RKO (cell line): ENCODE measurements at places on chromosomes 12 and 14.

DNA sequence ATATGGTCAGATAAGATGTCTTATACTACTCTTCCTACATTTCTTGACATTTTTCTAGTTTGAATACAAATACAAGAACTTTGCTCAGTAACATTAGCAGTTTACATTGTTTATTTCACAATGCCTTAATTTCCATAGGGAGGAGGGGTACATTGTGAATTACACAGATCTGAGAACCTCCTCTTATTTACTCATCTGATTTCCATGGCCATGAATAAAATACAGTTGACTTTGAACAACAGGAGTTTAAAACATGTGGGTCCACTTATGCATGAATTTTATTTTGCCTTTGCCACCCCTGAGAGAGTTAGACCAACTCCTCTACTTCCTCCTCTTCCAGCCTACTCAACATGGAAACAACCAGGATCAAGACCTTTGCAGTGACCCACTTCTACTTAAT is 67.7 kb downstream of the MGST1 start:
- no peak for DNase-seq

- DNase-seq = peak; percentile 40
These were observed at the start of gene AKAP5 for GRCh38 chr14:64465191-64465822. AKAP5 (plus strand) TSS chr14:64465499; CDS start chr14:64468395, 2,896 bp downstream.

- no peak for DNase-seq
These were observed 28.3 kb downstream of the NPC2 start for GRCh38 chr14:74464785-74465184.

GRCh38 chr12:131242741-131243496 is 289.2 kb downstream of the ADGRD1 start:
- DNase-seq = peak; percentile 60

DNA sequence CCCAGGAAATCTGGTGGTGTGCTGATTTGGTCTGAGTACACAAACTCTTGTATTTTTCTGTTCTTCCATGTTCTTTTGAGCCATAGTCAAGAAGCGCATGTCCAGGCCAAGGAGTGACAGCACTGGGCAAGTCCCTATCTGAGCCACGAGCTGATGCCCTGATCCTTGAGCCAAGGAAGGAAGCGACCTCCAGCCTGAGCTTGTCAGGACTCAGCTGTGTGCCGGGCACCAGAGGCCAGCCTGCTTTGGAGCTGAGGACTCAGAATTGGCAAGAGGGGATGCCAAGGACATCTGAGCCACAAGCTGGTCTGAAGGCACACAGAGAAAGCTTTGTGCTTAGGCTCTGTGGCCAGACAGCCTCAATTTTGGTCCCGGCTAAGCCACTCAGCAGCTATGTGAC is 52.6 kb downstream of the GALNT16 start:
- no peak for DNase-seq

GRCh38 chr14:56085471-56085870 is 32.7 kb upstream of the PELI2 start:
- peak; percentile 9 for DNase-seq

DNA sequence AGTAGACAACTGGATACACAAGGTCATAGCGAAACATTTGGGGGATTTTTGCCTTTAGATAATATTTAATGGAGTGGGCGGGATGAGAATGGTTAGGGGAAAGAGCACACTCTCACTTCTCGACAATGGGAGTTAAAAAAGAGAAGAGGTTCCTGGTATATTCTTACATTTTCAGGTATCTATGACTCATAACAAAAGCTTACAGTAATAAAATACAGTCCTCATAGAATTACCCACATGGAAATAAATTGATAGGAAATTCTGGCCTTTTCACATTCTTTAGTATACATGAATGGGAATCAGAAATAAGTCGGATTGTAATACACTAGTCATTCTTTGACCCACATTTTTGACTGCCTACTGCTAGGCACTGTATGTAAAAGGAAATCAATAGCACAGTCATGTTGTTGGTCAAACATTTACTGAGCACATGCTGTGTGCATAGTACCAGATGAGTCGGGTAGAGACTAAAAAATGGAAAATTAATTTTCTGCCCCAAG is 8.2 kb upstream of the CRADD start:
- no peak for DNase-seq

DNA sequence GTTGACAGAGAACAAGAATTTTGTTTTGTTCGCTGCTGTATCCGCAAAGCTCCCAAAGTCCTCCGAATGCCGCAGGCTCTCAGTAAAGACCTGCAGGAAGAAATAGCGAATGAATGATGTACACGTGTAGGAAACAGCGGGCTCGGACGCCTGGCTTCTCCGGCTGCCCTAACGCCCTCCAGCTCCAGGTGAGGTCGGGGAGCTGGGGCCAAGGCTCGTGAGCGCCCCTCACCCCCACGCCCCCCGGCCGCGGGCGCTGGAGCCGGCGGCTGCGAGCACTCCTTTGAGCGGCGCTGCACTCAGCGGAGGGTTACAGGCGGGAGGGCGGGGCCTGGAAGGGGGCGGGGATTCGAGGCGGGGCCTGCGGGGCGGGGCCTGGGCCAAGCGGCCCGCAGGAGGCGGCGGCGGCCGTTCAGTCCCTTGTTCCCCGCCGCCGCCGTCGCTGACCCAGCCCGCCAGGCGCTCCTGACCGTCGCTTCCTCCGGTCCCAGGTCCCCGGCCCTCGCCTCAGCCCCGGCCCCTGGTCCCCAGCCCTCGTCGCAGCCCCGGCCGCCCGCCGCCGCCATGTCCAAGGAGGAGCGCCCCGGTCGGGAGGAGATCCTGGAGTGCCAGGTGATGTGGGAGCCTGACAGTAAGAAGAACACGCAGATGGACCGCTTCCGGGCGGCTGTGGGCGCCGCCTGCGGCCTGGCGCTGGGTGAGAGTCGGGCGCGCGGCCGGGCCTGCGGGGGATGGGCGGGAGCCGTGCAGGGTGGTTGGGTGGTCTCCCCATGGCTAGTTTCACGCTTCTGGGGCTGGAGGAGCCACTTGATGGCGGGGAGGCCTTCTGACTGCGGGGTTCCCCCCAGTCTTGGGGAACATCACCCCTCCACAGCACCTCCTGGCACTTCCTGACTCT is at the start of gene AACS:
AACS (plus strand) TSS at position 415 of the 898 bp plus-strand sequence; CDS start at position 565, 150 bp downstream.
- peak; percentile 78 for DNase-seq

DNA sequence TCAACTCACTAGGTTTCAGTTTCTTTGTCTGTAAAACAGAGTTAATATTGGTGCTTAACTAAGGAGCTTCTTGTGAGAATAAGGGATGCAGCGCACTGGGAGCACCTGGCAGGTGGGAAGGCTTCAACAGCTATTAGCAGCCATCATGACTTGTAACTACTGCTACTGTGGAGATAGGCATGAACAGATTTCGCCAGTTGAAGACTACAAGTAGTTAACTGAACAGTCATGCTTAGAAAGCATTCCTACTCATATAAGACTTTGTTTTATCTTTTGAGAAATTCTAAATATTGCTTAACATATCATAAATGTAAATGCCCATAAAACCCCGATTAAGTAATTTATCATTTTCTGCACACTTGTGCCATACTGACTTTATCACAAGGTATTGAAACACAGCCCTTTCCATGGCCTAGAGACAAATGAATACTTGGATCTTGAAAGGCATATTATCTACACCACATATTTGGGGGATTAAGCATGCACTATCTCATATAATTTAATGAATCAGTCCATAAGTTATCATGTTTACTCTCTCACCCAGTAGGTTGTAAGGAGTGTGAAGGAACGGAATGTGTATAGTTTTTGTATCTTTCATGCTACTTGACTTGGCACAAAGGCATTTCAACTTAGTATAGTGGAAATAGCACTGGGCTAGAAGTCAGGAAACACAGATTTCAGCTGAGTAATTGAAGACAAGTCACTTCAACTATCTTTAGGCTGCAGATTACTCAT is 16.1 kb downstream of the NTN4 start:
- DNase-seq = no peak

DNA sequence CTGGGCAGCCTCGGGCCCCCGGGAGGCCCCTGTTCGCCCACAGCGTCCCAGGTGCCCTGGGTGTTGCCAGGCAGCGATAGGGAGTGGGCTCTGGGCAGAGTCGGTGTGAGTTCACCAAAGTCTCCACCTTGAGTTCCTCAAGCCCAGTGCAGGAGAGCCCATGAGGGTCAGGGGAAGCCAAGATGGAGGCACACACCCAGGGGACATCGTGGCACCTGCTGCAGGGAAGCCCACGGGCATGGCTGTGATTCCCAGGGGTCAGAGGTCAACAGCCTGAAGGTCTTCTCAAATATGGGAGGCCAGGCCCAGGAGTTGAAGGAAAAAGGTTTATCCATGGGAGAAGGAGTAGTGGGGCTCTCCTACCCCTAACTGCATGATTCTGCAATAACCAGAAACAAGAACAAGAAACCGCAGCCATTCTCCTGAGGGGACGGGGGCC is 148.8 kb downstream of the ADGRD1 start:
- no peak for DNase-seq

DNA sequence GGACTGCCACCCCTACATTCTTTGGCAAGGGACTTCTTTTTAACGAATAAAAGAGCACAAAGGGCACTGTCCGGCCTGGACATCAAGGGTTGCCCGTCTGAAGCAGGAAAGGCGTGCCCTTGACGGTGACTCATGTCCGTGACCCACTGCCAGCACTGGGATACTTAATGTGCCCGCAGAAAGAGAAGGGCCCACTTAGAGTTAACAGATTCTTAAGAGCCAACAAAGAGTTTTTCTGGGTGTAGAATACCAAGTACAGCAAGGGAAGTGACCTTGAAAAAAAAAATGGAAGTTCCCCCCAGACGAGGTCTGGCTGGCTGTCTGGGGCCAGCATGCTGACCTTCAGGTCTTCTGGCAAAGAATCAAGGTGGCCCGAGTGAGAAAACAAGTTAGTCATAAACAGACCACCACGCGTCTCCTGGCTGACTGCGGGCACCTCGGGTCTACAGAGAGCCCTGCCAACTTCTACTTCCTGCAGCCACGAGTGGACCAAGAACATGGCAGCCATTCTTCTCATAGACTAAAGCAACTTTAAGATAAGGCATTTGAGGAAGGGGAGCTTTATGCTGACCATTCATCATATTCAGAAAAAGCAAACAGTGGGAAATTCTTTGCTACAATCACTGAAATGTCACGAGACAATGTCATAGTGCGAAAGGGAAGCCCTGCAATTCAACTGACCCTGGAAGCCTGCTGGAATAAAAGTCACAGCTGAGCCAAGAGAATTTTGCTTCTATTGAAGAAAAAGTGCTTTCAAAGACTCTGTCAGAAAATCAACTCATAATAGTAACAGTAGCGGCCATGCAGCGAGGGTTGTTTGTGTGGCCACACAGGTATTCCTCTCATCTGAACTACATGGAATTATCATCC is 10.5 kb upstream of the SELPLG start:
- DNase-seq = no peak

DNA sequence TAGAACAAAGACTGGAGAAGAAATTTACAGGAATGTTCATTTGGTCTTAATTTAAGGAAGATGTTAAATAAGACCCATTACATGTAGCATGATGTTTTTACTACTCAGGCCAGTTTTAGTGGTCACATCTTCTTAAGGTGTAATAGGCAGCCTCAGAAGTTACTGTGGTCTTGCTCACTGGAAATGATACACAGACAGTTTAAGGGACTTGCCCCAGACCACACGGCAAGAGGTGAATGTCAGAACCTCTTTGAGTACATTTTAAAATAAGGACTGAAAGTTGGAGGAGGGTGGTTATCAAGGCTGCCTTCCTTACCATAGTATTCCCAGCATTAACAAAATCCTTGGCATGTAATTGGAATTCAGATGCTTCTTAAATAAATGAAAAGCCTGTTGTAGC is 37.9 kb downstream of the LRRK2 start:
- no peak for DNase-seq

- no peak for DNase-seq
These were observed 41.4 kb downstream of the PTPRQ start for GRCh38 chr12:80485222-80485987.
